CD4-positive, alpha-beta T cell treated with Interleukin-4 for 1 hour (primary cell): ENCODE measurements at places on chromosomes 12 and 14.
A peak's percentile ranks its signal among the peaks of the same experiment; 100 is the strongest.

GRCh38 chr14:49950275-49951228 lies 57.7 kb downstream of the ARF6 start:
- no peak for DNase-seq

DNA sequence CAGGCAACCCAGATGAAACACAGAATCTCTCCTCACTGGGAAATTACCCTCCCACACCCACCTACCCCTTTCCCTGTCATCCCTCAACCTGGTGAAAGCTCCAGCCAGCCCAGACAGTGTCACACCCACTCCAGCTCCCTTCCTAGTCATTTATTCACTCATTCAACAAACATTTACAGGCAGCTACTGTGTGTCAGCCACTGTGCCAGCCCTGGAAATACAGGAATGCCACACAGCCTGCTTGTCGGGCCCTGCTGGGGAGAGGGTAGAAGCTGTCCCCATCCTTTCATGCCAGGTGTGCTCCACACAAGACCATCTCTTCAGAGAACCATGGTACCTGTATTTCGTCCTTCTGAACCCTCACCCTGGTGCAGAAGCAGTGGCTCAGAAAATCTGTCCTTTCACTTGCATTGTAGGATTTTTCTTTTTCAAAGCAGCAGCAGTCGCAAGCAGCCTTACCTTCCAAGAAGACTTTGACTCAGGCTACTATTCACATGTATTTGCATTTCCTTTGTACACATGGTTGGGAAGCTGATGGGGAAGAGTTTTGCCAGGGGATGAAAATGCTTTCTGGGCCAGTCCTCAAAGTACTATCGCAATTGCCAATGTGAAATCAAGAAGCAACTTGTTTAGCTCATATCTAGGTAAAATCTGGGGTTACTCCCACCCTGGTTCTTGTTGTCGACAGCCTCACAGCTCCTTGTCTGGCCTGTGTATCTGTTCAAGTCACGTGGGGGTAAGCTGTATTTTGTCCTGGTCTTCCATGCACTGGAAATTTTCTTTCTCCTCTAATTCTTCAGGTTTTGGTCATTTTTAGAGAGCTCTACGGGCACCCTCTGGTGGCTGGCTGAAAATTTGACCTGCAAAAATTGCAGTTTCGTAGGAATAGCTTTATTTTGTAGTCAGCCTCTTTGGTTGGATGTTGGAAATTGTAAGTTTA lies 147.4 kb upstream of the EGLN3 start:
- DNase-seq: peak; percentile 35

DNA sequence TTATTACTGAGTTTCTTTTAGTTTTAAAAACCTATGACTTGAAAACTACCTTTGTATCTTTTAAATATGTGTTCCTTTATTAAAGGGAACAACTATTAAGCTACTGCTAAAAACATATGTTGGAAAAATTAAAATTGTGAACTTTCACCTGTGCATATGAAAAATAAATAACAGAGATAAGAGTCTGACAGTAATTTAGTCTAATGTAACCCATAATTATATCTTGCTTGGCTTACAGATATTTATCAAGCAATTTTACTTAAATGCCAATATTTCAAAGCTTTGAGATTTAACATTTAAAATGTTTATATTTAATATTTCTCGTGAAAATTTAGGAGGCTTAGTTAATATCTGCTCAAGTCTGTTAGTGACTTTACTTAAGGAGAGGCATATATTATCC lies 309.8 kb downstream of the CCER1 start:
- DNase-seq: no peak

DNA sequence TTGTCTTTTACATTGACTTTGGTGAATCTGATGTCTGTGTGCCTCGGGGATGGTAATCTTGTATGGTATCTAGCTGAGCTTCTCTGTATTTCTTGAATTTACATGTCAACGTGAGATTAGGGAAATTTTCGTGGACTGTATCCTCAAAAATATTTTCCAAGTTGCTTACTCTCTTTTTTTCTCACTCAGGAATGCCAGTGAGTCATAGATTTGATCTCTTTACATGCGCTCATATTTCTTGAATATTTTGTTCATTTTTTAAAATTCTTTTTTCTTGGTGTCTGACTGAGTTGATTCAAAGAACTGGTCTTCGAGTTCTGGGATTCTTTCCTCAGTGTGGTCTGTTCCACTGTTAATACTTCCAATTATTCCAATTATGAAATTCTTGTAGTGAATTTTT lies 207.7 kb downstream of the RAD51B start:
- DNase-seq: no peak

- DNase-seq: no peak
These were observed 10.0 kb downstream of the DDX51 start for GRCh38 chr12:132133952-132134652.
